ENCODE measurements at places on chromosomes 3 and 15.

DNA sequence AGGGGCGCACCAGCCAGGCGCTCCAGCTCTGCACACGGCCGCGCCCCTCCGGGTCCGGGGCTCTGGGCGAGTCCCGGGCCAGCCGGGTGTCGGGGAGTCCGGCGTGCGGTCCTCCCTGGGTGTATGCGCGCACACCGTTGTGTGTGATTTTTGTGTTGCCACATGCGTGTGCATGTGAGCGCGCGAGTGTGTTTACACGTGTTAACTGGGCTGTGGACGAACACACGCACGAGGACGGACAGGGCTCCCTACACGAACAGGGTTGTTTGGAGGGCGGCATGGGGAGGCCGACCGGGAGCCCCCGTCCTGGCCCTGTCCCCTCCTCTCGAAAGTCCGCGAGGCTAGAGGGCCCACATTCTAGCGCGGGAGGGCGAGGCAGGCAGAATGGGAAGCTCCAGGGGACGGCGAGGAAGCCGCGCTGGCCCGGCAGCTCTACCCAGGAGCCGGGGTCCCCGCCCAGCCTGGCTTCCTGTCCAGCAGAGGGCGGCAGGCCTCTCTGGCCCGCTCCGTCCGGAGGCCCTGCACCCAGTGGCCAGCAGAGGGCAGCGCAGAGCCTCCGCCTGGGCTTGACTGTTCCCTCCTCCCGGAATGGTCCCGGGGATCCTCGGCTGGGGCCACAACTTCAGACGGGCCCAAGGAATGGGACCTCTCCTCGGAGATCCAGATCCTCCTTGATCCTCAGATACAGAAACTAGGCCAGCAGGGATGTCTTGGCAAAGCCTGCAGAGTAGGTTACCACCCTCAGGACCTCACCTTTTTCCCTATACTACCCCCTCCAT lies 611 bp upstream of the LINGO1 start:
- DNase-seq, result peak; percentile 50

GRCh38 chr3:87674397-87675161 lies 384.2 kb downstream of the CGGBP1 start:
- DNase-seq, result no peak

- DNase-seq, result no peak
Measured at GRCh38 chr3:127532561-127533203, 57.9 kb downstream of the TPRA1 start.

DNA sequence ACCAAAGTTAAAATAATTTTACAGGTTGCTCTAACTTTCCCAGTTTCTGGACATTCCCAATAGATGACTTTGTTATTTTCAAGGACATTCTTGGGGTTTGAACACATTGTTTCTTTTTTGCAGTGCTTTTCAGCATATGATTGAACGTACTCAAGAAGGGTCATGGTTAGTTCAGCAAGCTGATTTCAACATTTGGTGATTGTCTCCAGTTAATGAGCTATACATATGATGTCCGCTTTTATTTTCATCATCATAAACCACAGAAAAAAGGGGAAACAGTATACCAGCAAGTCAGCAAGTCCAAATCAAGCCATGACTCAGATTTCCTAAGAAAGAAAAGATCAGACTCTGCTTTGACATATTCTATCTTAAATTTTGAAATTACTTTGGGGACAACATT lies 69.4 kb downstream of the B3GALNT1 start:
- peak; percentile 43 for DNase-seq

GRCh38 chr3:157384491-157384890 lies 52.2 kb upstream of the PTX3 start:
- no peak for DNase-seq

- peak; percentile 8 for DNase-seq
Measured at GRCh38 chr3:158773845-158774830, 27.7 kb upstream of the MFSD1 start.

- DNase-seq, result peak; percentile 93
Measured at GRCh38 chr15:67178569-67179210, 75.8 kb downstream of the AAGAB start.

GRCh38 chr3:150261958-150262357 lies 146.1 kb upstream of the TSC22D2 start:
- no peak for DNase-seq

DNA sequence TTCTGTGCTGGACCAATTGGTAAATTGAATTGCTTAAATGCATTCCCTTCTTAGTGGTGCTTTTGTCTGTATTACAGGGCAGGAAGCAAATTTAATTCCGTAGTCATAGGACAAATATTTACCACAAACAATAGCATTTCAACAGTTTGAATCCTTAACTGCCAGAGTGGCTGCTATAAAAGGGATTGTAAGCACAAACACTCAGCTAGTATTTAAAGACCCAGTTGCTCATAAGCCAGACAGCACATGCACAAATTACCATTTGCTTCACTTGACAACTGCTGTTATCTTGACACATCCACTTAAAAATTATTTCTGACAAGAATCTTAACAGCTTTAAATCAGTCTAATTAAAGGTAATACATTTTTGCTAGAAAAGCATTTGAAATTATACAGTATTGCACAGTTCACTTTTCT lies 490.2 kb upstream of the ADAMTS9 start:
- peak; percentile 19 for DNase-seq

DNA sequence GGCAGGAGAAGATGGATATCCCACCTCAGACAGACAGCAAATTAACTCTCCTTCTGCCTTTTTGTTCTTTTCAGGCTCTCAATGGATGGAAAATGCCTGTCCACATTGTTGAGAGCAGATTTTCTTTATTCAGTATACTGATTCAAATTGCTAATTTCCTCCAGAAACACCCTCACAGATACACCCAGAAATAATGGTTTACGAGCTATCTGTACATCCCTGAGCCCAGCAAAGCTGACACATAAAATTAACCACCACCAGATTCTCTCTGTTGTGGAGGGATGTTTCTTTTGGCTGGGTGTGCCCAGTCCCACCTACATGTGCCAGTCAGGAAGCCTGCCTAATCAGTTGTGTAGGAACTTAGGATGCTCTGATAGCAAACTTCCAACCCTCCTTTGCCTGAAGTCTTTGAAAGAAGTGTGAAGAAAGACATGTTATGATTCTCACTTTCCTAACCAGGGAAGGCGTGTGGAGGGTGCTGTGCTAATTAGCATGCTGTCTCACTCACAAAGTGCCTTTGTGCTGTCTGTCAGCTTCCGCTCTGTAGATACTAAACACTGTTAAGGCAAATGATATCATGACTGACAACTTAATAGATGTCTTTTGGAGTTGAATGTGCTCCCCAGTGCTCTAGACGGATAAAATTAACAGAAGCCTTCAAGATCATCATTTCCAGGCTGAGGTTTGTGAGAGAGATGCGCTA lies 208.5 kb downstream of the CLSTN2 start:
- DNase-seq, result no peak

GRCh38 chr3:146020969-146021368 lies 140.0 kb downstream of the PLOD2 start:
- DNase-seq, result no peak

DNA sequence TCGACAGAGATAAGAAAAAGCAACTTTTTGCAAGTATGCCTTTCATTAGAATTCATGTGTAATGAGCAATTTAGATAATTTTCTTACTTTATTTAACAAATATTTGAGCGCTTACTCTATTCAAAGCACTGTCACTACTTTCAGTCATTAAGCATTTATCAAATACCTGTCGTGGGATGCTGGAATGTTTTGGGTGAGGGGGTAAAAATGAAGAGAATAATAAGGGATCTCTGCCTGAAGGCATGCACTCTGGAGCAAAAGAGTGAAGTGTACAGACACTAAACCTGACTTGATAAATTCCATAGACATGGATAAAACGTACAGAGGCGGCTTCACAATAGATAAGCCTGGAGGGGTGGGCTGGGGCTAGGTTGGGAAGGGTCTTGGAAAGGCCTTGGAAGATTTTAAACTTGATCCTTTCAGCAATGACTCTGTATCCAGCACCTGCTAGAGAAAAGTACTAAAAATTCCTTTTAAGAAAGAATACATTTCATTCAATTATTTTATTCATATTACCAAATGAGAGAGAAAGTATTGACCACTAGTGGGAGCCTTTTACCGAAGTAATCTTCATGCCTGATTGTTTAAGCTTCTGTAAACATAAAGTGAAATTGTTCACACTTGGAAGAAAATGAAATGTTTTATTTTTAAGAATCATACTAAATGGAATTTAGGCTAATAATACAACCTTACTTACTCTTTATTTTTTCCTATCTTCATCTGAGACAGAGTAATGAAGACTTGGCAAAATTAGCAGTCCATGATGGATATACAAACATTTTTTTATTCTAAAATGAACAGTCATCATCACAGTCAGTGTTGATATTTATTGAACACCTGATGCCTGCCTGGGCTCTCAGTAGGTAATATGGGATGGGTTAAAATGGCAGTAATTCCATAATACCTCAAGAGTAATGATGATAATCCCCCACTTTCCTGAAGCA lies 113.2 kb downstream of the PPP2R3A start:
- peak; percentile 13 for DNase-seq

DNA sequence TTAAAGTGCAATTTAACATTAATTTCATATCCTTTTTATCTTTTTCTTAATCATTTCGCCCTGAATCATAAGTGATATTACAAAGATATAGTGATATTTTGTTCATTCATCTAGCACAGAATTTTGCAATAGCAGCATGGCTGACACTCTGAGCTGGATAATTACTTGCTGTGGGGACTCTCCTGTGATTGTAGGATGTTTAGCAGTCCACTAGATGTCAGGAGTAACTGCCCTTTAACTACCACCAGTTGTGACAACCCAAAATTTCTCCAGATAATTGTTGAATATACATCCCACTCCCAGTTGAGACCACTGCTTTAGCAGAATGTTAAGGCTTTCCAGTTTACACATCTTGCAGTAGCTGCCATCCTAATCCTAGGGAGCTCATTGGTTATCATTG lies 196.8 kb upstream of the MBNL1 start:
- peak; percentile 42 for DNase-seq

GRCh38 chr15:90641581-90642463 lies 75.3 kb upstream of the BLM start:
- DNase-seq, result no peak

DNA sequence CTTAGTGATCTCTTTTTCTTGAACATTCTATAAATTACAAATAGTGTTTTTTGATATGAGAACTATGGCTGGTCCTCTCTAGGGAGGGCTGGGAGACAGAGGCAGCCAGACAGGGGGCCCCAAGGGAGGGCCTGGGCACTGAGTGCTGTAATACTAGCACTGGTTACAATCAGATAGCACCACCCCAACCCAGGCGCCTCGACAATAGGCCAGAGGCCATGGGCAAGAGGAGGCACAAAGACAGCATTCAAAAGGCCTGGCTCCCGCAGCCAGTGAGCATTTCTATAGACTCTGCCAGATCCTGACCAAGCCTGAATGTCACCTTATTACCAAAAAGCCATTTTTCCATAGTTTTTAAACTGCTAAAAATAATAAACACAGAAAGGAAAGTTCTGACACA lies 158.5 kb downstream of the THRB start:
- no peak for DNase-seq

GRCh38 chr15:31062911-31063310 lies 38.6 kb downstream of the TRPM1 start:
- DNase-seq, result no peak

GRCh38 chr3:46065294-46065705 lies 38.0 kb upstream of the XCR1 start:
- peak; percentile 21 for DNase-seq

Data from kidney glomerular epithelial cell (primary cell).